ENCODE measurements at places on chromosomes 5 and 9.

DNA sequence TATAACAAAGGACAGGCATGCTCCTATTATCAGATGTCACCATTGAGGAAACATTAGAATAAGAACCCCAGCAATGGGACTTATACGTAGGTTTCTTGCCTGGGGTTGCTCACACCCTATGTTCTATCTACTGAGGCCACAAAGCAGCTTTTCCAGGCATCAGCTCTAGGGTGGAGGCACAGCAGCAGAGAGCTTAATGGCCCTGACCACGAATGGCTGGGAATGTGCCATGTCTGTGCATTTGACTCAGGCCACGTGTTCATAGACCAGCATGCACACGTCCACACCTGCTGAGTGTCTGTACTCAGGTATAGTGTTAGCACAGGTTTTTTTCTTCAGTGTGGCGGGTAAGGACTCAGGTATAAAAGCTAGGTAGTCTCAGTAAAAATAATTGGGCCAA lies 129.4 kb downstream of the AOPEP start:
- DNase-seq: no peak

DNA sequence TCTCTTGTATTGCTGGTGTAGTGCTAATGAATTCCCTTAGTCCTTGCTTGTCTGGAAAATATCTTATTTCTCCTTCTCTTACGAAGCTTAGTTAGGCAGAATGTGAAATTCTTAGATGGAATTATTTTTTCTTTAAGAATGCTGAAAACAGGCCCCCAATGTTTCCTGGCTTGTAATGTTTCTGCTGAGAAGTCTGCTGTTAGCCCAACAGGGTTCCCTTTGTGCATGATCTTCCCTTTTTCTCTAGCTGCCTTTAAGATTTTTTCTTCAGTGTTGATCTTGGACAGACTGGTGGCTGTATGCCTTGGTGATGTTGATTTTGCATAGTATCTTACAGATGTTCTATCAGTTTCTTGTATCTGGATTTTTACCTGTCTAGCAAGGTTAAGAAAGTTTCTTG lies 191.3 kb upstream of the DMRTA1 start:
- DNase-seq: no peak

DNA sequence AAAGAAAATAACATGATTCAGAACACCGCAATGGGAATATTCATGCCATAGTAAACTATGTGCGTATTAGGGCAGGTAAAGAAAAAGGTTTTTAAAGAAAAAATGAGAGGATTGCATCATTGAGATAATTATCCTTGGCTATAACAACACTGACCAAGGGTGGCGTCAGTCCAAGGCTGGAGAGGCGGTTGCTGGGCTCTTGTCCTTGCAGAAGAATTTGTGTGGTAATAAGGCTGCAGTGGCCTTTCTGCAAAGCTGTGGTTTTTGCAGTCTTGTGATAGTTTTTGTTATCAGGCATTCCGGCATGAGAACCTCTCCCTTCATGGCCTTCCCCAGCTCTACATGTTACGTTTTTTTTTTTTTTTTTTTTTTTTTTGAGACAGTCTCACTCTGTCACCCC lies 14.0 kb downstream of the BOD1 start:
- DNase-seq: no peak

GRCh38 chr9:131382850-131383729 lies 10.8 kb upstream of the PRRC2B start:
- no peak for DNase-seq

DNA sequence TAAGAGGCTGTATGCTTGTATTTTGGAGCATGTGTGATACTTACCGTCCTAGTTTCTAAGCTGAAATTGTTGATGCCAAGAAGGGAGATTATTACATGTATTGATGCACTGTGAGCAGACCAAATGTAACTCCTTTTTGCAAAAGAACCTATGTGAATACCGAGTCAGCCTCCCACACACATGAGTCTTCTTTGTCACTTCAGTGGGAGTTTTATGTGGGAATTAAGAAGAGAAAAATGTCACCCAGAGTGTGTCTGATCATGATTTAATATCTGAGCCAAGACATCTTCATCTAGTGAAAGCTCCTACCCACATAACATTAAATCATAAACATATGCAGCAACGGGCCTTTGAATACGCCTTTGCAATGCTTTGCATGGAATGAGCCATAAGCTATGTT lies 380.3 kb upstream of the ACTBL2 start:
- no peak for DNase-seq

DNA sequence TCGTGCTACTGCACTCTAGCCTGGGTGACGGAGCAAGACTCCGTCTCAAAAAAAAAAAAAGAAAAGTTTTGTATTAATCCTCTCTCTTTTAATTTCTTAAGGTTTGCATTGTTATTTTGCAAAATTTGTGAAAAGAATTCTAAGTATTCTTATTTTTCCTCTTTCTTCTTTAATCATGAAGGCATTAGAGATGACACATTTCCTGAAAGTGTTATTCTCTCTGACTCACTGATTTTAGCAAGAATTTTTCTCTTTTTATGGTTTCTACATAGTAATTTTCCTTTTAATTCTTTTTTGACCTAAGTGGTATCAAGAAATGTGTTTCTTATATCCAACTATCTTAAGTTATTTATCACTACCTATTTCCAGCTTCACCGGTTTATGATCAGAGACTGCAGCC lies 78.0 kb downstream of the NSUN2 start:
- DNase-seq: no peak

DNA sequence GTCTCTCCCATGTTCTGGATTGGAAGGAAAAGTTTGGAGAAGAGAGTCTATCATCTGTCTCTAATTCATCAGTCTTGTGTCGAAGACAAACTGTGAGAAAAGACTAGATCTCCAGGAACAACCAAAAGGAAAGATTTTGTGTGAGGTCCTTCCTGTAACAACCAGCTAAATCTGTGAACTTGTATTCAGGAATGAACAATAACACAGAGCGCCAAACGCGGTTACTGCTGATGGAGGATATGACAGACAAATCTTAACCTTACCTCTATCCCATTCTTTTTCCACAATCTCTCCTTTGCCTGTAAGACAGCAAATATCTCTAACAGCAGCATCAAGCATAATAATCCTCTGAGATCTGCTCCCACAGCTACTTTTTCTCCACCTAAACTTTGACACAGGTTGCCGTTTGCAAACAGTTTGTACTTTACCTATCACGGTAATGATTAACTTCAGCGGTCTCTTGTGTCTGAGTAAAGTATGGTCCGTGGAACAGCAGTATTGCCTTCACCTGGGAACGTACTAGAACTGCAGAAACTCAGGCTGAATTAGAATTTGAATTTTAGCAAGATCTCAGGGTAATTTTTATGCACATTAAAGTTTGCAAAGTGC lies 387.6 kb downstream of the ELAVL2 start:
- DNase-seq: no peak

DNA sequence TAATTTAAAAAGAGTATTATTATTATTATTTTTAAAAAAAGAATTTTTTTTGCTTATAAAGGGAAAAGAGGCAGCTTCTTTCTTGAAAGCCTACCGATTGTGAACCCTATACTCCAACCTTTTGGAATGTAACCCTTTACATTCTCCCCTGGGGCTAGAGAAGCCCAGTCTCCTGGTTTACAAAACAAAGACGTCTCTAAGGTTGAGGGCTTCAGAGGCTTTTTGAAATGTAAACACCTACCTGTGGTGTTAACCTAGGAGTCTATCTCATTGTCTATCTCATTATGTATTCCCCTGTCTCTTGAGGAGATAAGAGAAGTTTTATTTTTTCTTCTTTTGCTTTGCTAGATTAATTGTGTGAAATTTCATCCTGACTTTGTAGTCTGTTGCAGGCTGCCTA lies 4.7 kb downstream of the TNFSF8 start:
- DNase-seq: no peak

- DNase-seq: no peak
Measured at GRCh38 chr5:16842896-16843295, 93.2 kb downstream of the MYO10 start.

- no peak for DNase-seq
Measured at GRCh38 chr5:127369796-127370195, 79.2 kb downstream of the MEGF10 start.

DNA sequence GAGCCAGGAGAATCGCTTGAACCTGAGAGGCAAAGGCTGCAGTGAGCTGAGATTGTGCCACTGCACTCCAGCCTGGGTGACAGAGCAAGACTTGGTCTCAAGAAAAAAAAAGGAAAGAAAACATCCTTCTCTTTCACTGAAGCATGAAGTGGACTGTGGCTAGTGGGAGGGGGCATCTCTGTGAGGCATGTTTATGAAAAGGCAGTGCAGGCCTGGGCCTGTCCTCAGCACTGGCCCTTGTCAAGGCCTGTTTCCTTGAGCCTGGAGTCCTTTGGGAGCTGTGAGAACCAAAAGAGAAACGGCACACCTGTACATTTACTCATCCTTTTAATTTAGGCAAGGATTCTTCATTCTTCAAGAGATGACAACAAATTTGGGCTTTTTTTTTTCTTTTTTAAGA lies 18.3 kb upstream of the FUBP3 start:
- no peak for DNase-seq

DNA sequence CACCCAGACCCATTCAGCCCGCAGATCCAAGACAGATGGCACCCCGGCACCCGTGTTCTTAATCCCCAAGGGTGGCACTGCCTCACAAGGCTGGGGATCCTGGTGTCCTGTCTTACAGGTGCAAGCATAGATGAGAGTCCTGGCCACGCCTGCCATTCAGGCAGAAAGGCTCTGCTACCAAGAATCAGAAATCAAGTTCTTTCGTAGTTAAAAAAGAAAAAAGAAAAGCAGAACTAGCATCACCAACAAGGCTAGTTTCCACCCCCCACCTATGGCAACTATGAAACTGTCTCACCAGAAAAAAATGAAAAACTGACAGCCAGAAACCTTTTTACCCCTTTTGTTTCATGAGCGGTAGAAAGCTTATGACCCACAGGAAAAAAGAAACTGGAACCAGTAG lies 170.4 kb downstream of the SYK start:
- DNase-seq: no peak

- no peak for DNase-seq
Measured at GRCh38 chr9:7150153-7150890, 392.5 kb downstream of the KDM4C start.

DNA sequence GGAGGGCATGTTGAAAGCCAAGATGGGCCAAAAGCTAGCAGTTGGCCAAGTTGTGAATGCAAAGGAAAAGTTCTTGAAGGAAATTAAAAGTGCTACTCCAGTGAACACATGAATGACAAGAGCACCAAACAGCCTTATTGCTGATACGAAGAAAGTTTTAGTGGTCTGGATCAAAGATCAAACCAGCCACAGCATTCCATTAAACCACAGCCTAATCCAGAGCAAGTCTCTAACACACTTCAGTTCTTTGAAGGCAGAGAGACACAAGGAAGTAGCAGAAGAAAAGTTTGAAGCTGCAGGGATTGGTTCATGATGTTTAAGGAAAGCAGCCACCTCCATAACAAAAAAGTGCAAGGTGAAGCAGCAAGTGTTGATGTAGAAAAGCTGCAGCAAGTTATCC lies 71.6 kb downstream of the ERCC6L2 start:
- no peak for DNase-seq

- no peak for DNase-seq
Measured at GRCh38 chr9:88411471-88411870, 23.2 kb downstream of the SPIN1 start.

- no peak for DNase-seq
Measured at GRCh38 chr9:89592963-89593726, 11.7 kb upstream of the GADD45G start.

- no peak for DNase-seq
Measured at GRCh38 chr5:123936548-123936947, 424.6 kb downstream of the CSNK1G3 start.

GRCh38 chr9:84002344-84002743 lies 21.7 kb downstream of the RMI1 start:
- DNase-seq: no peak

DNA sequence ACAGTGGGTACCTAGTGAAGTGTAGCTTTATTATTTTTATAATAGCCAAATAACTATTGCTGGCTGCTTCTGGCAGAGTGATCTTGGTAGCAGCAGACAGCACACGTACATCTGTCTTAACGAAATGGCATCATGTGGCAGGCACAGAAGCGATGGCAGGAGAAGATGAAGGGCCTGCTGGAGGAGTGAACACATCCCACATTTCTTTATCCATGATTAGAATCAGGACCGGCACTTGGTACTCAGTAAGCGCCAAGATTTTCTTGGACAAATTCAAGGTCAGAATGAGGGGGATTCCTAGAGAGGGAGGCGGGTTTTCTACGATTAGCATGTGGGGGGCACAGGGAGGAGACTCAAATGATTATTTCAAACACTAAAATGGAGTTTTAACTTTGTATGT lies 23.0 kb upstream of the ZNF366 start:
- no peak for DNase-seq

DNA sequence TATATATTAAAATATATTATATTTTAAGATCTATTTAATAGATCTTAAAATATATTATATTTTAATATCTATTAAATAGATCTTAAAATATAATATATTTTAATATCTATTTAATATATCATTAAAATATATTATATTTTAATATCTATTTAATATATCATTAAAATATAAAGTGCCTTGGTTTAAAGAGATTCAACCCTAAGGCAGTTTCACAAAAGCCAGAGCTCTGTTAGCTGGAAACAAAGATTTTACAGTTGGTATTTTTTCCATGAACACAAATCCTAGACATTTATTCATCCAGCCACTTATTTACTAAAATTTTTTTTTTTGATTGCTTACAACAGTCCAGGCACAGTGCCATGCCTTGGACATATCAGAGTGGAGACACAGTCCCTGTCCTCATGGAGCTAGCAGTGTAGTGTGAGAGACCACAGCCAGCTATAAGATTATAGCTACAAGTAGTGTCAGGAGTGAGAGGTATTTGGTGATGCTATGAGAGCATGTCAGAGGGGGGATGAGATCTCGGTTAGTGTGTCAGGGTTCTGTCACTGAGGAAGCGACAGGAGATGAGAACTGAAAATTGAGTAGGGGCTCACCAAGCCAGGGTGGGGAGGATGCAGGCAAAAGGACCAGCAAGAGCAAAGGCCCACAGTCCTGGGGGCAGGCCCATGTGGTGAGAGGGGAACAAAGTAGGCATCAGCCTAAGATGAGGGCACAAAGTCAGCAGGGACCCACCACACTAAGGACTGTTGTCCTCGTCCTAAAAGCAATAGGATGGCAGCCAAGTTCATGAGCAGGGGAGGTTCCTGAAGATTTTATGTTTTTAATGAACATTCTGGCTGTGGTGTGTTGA lies 74.5 kb downstream of the FBXO38 start:
- DNase-seq: no peak
